ENCODE measurements at places on chromosomes 11 and 22.

GRCh38 chr22:37328017-37328416 is 45.7 kb downstream of the CYTH4 start:
- DNase-seq = no peak

GRCh38 chr22:32905400-32905799 is 103.9 kb downstream of the TIMP3 start:
- no peak for DNase-seq

GRCh38 chr11:72441752-72442207 is 7.4 kb upstream of the CLPB start:
- no peak for DNase-seq

- DNase-seq = no peak
Observed at GRCh38 chr11:118896472-118896913, 12.8 kb downstream of the CXCR5 start.

GRCh38 chr22:45678961-45679912 is 7.6 kb downstream of the ATXN10 start:
- no peak for DNase-seq

DNA sequence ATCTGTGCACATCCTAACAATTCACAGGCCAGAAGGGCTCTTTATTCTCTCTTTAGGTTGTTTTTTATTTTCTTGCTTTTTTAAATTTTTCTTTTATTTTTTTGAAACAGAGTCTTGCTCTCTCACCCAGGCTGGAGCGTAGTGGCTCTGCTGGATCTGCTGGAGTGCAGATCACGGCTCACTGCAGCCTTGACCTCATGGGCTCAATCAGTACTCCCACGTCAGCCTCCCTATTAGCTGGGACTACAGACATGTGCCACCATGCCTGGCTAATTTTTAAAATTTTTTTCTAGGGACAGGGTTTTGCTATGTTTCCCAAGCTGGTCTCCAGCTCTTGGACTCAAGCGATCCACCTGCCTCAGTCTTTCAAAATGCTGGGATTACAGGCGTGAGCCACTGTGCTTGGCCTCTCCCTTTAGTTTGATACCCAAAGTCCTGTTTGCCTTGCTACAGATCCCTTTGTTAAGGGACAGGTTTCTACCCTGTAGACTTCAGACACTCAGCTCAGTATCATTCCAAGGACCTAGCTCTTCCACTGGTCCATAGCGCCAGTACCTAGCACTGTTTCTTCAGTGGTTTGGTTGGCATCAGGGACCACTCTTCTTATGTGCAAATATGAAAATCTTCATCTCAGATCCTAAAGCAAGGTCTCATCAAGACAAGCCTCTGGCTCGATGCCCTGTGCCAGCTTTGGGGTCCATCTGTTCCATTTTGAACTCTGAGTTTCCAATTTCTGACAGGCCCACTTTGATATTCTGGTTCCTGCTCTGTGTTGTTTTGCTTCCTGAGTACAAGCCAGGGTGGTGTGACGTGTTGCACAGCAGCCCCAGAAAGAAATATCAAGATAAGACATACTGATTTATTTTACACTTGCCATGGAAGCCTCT is 211.7 kb downstream of the FAT3 start:
- no peak for DNase-seq

- DNase-seq = no peak
Observed at GRCh38 chr22:20026996-20027601, 6.2 kb downstream of the TANGO2 start.

DNA sequence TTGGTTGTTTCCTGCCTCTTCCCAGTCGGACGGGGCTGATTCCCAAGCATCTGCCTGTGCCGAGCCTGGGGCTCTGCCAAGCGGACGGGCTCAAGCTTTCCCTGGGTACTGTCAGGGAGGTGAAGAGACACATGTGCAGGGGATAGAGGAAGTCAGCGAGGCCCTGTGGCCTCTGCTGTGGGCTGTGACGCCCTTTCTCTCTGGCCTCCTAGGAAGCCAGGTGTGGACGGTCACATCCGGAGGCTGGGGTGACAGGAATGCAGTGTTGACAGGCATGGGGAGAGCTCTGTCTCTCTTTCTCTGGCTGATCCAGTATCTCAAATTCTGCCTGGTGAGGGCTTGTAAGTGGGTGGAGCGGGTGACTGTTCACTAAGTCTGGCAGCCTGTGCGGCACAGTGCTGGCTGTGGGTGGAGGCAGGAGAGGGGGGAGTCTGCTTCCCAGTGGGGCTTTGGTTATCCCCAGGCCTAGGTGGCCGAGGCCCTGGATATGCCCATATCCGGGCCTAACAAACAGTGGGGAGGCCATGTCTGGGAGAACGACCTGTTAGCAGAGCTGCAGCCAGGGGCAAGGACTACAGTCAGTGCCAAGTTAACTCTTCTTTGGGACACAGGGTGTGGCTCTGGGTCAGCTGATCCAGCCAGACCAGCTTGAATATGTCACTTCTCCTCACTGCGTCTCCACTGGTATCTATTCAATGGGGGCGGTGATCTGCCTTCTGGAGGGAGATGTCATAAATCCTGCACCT is 1.9 kb downstream of the KCTD17 start:
- no peak for DNase-seq

DNA sequence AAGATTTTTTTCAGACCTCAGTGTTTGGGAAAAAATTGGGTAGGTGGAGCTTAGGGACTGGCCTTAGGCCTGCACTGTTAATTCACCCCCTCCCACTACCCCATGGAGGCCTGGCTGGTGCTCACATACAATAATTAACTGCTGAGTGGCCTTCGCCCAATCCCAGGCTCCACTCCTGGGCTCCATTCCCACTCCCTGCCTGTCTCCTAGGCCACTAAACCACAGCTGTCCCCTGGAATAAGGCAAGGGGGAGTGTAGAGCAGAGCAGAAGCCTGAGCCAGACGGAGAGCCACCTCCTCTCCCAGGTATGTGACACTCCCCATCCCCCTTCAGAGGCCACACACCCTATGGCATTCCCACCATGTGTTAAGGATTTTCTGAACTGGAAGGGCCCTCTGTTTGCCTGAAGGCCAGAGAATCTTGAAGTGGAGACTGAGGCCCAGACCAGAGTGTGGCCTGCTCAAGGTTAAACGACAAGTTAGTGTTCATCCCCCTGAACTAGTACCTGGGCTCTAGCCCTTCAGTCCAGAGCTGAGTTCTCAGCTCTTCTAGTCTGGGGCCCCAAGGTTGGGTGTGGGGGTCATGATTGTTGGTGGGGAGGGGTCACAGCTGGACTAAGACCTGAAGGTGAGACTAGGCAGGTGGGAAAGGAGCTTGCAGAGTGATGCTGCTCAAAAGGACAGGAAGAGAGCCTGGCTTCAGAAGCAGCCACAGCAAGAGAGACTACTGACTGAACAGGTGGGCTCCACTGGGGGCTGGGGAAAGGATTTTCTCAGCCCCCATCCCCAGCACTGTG is 2.3 kb upstream of the FOLR1 start:
- no peak for DNase-seq

DNA sequence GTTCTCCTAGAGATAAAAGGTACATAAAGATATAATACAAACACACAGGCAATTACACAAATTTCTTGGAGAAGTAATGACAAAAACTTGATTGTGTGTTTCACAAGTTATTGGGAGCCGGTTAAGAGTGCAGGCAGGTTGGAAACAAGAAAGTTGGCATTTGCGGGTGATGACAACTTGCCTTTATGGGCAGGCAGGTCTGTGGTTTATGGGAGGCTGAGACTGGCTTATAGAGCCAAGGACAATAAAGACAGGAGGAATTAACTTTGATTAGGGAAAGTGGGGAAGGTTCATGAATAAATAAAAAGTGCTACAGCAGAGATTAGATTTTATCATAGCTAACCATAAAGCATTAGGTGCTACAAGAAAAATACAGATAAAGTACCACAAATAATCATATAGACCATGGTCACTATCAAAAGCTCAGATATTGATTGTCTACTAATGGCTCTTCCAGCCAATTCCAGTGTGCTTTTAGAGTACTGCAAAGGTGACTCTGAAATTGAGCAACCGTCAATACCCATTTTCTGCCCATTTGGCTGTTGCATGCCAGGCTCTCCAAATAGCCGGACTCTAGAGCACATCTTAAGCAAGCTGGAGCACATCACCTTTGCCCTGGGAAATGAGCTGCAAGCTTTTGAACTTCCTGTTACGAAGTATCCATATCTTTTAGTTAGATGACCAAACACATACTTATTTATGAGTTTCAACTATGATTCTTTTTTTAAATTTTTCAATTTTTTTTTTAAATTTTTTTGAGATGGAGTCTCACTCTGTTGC is 33.9 kb upstream of the GAB2 start:
- DNase-seq = no peak

DNA sequence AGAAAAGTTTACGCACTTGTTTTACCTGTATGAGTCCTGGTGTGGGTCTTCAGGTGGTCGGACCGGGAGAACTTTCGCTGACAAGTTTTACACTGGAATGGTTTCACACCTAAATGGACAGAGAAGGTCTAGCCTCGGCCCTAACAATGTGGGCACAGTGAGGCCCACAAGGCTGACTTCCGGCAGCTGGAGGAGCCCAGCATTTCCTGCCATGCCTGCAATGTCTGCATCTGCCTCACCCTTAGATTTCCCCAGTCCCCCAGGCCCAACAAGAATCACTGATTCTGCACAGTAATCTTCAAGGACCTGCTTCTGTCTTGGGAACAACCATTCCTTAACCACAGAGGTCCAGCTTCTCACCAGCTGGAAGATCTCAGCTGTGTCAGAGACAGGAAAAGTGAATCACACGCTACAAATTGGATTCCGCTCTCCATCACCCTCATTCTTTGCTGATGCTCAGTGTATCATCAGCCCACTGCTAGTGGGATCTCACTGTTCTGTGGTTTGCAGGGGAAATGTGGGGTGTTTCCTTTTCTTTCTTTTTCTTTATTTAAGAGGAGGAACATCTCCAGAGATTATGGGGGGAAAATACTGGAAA is 43.3 kb downstream of the WT1 start:
- no peak for DNase-seq

DNA sequence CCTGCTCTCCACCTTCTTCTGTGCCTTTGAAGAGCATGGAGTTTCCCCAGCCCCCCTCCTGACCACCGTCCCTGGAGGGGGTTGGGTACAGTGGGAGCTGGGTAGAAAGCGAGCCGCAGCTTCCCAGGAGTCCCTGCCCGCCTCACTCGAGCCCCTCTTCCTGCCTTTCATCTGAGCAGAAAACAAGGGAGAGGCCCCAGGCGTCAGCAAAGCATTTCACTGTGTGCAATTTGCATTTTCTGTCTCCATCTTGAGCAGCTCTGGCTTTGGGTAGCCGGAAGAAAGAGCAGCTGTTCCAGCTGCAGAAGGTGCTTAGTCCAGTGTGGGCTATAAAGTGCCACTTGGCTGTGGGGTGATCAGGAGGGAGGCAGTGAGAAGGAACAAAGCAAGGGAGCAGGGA is 229.7 kb downstream of the CEP164 start:
- no peak for DNase-seq

DNA sequence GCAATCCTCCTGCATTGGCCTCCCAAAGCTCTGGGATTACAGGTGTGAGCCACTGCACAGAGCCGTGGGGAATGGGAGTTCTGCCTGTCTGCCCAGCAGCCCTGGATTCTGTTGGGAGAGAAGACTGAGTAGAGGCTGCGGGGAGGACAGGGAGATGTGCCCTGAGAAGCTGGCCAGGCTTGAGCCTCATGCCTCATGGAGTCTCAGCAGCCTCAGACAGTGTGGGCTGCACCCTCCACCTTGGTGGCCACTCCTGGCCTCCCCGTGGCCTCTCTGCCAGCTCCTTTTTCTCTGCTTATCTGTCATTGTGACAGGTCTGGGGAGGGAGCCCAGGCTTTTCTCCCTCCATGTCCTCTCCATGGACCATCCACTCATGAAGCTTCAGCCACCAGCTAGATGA is 43.2 kb downstream of the DKK3 start:
- DNase-seq = no peak

DNA sequence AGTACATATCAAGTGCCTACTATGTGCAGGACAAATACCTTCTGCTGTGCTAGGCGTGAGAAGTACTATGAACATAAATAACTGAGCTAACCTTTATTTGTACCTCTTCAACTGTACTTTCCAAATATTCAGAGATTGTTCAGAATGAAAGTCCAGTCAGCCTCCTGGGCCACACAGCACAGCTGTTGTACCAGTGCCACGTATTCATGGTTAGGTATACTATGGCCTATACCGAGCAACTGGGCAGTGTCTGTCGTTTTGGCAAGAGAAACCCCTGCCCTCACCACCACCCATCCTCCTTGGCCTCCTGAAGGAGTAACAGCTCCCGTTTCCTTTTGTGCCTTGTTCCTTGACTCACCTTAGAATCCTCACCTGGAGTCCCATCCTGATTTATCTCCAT is 53.0 kb downstream of the RASSF10 start:
- no peak for DNase-seq

- DNase-seq = no peak
Observed at GRCh38 chr22:27982106-27982505, 63.0 kb upstream of the PITPNB start.

DNA sequence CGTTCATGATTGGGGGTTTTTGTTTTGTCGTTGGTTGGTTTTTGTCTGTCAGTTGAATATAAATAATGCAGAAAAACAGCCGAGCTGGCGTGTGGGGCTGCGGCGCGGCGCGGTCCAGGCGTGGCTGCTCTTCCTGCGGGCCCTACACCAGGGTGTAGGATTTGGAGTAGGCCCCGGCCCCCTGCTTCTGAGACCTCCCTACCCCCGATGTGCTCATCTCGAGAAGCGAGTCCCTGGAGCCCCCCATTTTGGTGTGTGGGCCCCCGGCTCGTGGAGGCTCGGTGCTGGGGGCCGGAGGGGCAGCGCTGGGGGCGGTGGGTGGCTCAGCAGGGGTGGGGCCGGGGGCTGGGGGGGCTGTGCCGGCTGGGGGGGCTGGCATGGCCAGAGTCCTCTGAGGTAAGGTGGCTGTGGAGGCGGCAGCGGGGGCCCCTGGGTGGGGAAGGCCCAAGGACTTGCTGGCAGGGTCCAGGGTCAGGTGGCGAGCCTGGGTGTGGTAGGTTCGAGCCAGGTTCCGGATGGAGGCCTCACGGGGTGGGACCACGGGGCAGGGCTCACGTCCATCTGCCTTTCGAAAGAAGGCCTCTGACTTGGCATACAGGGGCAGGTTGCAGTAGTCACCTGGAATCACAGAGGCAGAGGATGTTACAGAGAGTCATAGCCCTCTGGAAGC is 100.7 kb downstream of the CEP164 start:
- DNase-seq = no peak

- no peak for DNase-seq
Observed at GRCh38 chr11:27635567-27636037, 64.7 kb downstream of the BDNF start.

DNA sequence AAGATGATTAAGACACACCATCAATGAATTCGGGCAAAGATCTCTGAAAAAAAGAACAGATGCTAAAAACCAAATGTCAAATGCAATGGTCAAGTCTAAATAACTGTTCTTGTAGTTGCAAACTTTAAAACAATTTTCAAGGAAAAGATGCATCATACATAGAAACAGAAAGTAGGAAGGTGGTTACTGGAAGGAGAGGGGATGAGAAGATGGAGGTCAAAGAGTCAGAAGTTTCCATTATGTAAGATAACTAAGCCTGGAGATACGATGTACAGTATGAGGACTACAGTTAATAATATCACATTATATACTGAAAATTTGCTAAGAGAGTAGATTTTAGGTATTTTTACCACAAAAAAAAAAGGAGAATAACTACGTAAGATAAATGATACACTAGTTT is 27.1 kb downstream of the CWF19L2 start:
- DNase-seq = no peak

Measured in DMS53 (cell line).